ENCODE measurements at places on chromosomes 6 and 20. TPM values are rescaled to one million over a fixed set of nuclear protein-coding genes. Genes with fewer than 3 reads are reported as not detected.

- no peaks in the 10 kb centered on the region for H3K36me3 ChIP-seq
- peak within 1 kb of the TSS; percentile 96 for H3K27ac ChIP-seq
- DNase-seq = peak; percentile 82
- peak within 1 kb of the TSS; percentile 73 for H3K4me3 ChIP-seq
These were observed at the start of gene UTRN for GRCh38 chr6:144284783-144285547. Gene UTRN (plus strand): TSS chr6:144285335. CDS start chr6:144291829, 6,494 bp downstream.

The HLA-DOA gene
- 1.1 TPM for total RNA-seq

DNA sequence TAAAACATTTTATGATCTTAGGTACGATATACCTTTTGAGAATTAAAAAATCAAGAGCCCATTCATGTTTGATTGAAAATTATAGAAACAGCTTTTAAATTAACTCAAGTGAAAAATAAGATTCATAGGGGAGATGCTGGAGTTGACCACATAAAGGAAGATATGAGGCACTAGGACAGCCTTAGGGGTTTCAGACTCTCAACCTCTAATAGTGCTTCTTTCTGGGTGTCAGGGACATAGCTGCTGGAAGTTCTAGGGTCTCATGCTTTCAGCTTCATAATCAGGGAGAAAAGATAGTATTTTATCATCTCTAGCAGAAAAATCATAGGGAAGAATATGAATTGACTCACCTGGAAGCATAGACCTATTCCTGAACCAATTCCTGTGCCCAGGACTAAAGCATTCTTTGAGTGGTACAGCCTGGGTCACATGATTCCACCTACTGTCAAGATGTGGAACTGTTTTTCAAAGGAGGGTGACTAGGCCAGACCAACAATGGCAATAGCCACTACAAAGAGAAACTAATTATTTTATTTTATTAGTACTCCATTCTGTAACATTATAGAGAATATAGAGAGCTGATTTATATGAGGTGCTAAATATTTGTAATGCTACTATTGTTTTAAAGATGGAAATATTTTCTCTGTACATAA, 27.8 kb upstream of the CENPW start:
- no peak for DNase-seq
- no peaks in the 10 kb centered on the region for H3K4me1 ChIP-seq
- no peak overlapping the region for H3K27ac ChIP-seq
- H3K36me3 ChIP-seq = no peaks in the 10 kb centered on the region
- H3K4me3 ChIP-seq = no peak overlapping the region
- H3K27me3 ChIP-seq = no peaks in the 10 kb centered on the region

DNA sequence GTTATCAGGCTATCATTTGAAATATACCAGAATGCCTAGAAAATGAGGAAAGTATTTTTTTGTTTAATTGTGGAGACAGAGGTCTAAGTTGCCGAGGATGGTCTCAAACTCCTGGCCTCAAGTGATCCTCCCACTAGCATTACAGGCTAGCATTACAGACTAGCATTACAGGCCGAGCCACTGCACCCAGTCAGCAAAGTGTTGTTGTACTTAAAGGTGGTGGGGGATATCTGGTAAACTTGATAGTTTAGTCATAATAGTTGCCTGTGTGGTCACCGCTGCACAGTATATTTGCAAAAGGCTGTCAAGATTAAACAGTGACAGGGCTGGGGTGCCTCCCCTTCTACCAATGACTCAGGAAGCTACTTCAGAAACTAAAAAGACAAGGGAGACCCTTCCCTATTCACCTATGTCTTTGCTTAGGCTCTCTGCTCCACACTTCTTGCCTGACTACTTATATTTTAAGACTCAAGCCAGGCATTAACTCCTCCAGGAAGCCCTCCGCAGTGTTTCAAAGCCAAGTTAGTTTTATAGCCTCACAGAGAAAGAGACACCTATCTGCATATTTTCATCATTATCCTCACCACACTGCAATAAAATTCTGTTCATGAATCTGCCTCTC, 3.1 kb upstream of the AKIRIN2 start:
- no peaks in the 10 kb centered on the region for H3K36me3 ChIP-seq
- H3K4me3 ChIP-seq = no peak overlapping the region
- no peak for DNase-seq
- no peaks in the 10 kb centered on the region for H3K27me3 ChIP-seq
- H3K4me1 ChIP-seq = no peaks in the 10 kb centered on the region

DNA sequence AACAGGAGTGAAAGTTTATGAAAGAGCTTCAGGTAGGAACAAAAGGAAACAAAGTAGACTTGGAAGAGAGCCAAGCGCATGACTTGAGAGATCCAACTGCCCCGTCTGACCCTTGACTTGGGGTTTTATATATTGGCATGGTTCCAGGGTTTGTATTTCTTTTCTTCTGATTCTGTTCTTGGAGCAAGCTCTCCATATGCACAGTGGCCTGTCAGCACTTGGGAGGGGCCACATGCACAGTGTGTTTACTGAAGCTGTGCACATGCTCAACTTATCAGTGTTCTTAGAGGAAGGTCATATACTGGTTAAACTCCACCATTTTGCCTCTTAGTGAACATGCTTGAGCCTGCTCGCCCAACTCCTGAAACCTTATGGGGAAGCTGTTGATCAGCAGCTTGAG, 953.7 kb downstream of the TFAP2A start:
- no peaks in the 10 kb centered on the region for H3K27me3 ChIP-seq
- no peak for DNase-seq
- H3K4me1 ChIP-seq = no peaks in the 10 kb centered on the region
- H3K4me3 ChIP-seq = no peak overlapping the region

The WFDC12 gene
- total RNA-seq = not detected

GRCh38 chr20:60060006-60060557, 101.9 kb downstream of the CDH26 start:
- no peak overlapping the region for H3K27ac ChIP-seq
- H3K36me3 ChIP-seq = no peaks in the 10 kb centered on the region
- H3K27me3 ChIP-seq = no peaks in the 10 kb centered on the region
- H3K4me3 ChIP-seq = no peak overlapping the region

DNA sequence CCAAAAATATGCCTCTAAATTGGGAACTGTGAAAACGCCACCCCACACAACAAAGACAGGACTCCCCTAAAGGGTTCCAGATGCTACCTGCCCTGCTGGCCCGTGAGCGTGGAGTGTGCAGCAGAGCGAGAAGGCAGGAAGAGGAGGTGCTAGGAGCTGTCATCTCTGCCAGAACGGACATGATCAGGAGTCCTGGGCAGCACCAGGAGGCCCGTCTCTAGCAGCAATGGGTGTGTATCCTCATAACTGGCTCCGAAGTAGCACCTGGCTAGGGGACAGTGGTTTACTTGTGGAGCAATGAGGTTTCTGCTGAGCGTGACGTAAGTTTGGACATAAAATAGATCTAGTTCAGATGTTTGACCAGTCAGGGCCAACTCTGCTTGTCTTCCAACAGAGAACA, 226.0 kb downstream of the CDH4 start:
- H3K36me3 ChIP-seq = no peaks in the 10 kb centered on the region
- H3K27me3 ChIP-seq = no peaks in the 10 kb centered on the region
- H3K4me3 ChIP-seq = no peak overlapping the region
- H3K4me1 ChIP-seq = no peaks in the 10 kb centered on the region
- DNase-seq = no peak

The RBBP8NL gene
- total RNA-seq = not detected

DNA sequence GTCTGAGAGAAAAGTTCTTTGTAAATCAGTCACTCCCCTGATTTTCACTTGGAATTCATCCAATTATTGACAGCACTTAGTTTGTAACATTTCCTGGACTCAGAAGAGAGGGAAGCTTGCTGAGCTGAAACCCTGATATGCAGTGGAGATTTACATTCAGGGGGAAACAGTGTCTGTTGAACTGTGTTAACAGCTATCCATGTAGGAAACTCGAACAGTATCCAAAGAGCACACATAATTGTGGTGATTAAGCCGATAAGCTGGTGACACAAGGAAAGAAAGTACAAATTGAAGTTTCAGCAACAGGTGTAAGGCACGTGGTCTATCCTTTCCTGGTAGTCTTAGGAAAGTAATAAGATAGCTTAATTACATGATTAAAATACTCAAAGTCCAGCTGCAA, 78.1 kb upstream of the FLRT3 start:
- no peak overlapping the region for H3K27ac ChIP-seq
- H3K27me3 ChIP-seq = no peaks in the 10 kb centered on the region
- no peaks in the 10 kb centered on the region for H3K4me1 ChIP-seq
- no peak overlapping the region for H3K4me3 ChIP-seq
- DNase-seq = no peak

DNA sequence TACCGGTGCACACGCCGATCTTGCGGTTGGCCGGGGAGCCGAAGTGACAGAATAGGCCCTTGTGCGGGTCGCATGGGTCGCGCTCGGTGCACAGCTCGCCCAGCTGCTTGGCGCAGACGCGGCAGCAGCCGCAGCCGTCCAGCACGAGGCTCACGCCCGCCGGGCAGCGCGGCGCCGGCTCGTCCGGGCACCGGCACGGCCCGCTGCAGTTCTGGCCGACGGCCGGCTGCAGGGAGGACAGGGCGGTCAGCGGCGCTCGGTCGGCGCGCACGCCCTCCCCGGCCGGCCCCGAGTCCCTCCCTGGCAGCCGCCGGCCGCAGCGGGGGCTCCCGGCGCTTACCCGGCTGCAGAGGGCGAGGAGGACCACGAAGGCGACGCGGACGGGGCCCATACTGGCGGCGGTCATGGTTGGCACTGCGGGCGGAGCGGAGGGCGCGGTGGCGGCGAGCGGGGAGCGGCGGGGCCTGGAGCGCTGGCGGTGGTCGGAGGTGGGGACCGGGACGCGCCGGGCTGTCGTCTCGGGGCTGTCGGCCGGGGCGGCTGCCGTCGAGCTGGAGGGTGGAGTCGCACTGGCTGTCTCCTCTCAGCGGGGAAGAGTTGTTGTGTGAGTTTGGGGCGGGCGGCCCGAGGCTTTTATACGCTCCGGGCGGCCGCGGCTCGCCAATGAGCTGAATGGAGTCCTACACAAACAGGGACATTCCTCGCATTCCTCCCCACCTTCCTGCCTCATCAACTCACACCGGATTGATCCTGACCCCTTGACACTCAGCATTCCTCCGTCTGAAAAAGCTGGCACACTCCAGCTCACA, at the start of gene CCN2:
CCN2 (minus strand) TSS at position 606 of the 809 bp plus-strand sequence; CDS start at position 406, 200 bp downstream.
- H3K27ac ChIP-seq = peak within 1 kb of the TSS; percentile 90
- peak; percentile 80 for DNase-seq
- H3K4me3 ChIP-seq = peak within 1 kb of the TSS; percentile 80
- H3K36me3 ChIP-seq = no peaks in the 10 kb centered on the region

- H3K27ac ChIP-seq = no peak overlapping the region
- H3K27me3 ChIP-seq = no peaks in the 10 kb centered on the region
These were observed 82.2 kb upstream of the NAA20 start for GRCh38 chr20:19934792-19935491.

The CST5 gene
- not detected for total RNA-seq

The RBL1 gene
- total RNA-seq = 10.6 TPM

The ACAT2 gene
- total RNA-seq = 19.5 TPM

The DLK2 gene
- 0.36 TPM for total RNA-seq

DNA sequence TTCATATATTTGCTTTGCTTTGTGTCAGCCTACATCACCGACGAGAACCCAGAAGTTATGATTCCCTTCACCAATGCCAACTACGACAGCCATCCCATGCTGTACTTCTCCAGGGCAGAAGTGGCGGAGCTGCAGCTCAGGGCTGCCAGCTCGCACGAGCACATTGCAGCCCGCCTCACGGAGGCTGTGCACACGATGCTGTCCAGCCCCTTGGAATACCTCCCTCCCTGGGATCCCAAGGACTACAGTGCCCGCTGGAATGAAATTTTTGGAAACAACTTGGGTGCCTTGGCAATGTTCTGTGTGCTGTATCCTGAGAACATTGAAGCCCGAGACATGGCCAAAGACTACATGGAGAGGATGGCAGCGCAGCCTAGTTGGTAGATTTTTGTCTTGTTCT, 28.5 kb downstream of the DSE start:
- no peak overlapping the region for H3K27ac ChIP-seq
- no peak overlapping the region for H3K4me3 ChIP-seq
- H3K4me1 ChIP-seq = peaks cover 13% of the 10 kb centered on the region
- DNase-seq = no peak
- H3K27me3 ChIP-seq = no peaks in the 10 kb centered on the region

The PNPLA1 gene
- not detected for total RNA-seq

The PPP1R18 gene
- 14.7 TPM for total RNA-seq

DNA sequence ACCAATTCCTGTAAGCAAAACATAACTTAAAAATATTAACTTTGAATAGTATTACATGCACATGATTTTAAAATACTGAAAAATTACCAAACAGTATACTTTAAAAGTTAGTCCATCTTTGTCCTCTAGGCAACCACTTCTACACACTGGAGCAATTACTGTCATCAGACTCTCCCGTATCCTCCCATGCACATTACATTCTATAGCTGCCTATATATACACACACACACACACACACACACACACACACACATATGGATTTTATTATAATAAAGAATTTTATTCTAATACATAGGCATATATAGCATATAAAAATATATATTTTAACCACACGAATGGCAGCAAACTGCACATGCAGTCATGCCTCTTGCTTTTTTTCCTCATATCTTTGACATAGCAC, 8.2 kb downstream of the REV3L start:
- H3K36me3 ChIP-seq = no peaks in the 10 kb centered on the region
- H3K27ac ChIP-seq = no peak overlapping the region
- no peak overlapping the region for H3K4me3 ChIP-seq
- H3K27me3 ChIP-seq = no peaks in the 10 kb centered on the region
- peaks cover 7% of the 10 kb centered on the region for H3K4me1 ChIP-seq

- no peak overlapping the region for H3K4me3 ChIP-seq
- no peak for DNase-seq
- H3K27ac ChIP-seq = no peak overlapping the region
- no peaks in the 10 kb centered on the region for H3K36me3 ChIP-seq
- no peaks in the 10 kb centered on the region for H3K4me1 ChIP-seq
These were observed 199.8 kb upstream of the DEFB112 start for GRCh38 chr6:50249493-50249892.

The STK4 gene
- total RNA-seq = 17.4 TPM

The MEI4 gene
- not detected for total RNA-seq

The KIF25 gene
- not detected for total RNA-seq

The PLCB4 gene
- total RNA-seq = 7.9 TPM

The CFAP61 gene
- 13.1 TPM for total RNA-seq

GRCh38 chr6:1504465-1504864, 105.2 kb upstream of the FOXC1 start:
- no peak overlapping the region for H3K27ac ChIP-seq
- H3K4me3 ChIP-seq = no peak overlapping the region
- H3K27me3 ChIP-seq = no peaks in the 10 kb centered on the region

DNA sequence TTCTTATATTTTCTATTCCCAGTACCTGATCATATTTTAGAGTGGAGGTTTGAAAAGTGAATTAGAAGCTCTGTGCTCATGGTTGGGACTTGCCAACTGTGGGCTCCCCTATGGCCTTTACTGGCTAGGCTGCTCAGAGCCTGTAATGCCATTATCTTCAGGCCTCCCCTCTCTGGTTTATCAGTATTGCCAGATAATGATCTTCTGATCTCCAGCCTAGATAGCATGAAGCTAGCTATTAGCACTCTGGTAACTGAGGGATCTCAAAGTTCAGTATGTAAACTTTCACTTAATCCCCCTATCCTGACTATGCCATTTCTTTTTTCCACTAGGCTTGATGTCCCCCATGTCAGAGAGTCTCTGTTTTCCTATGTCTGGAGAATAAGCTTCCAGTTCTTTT, 393.7 kb upstream of the CITED2 start:
- no peaks in the 10 kb centered on the region for H3K36me3 ChIP-seq
- no peaks in the 10 kb centered on the region for H3K27me3 ChIP-seq
- DNase-seq = no peak
- H3K4me3 ChIP-seq = no peak overlapping the region
- peaks cover 2% of the 10 kb centered on the region for H3K4me1 ChIP-seq

GRCh38 chr6:3269281-3269975, 10.7 kb downstream of the PSMG4 start:
- H3K4me3 ChIP-seq = no peak overlapping the region
- no peaks in the 10 kb centered on the region for H3K4me1 ChIP-seq
- H3K27ac ChIP-seq = peak overlapping the region; percentile 43
- DNase-seq = peak; percentile 87
- H3K27me3 ChIP-seq = no peaks in the 10 kb centered on the region

Measured in ovary (tissue), 10 donors.